ENCODE measurements at places on chromosomes 13 and 19.
A peak's percentile ranks its signal among the peaks of the same experiment; 100 is the strongest.

DNA sequence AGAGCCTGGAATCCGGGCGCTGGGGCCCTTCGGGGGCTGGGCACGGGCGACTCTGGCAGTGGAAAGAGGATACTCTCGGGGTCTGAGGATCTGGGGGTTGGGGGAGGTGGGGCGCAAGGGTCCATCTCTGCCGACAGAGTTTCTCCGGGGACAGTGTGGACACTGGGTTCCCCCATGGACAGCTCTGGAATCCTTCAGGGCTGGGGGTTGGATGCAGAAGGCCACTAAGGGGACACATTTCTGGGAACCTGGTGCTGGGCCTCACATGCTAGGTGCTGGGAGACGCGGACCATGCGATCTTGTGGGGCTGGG lies 2.3 kb downstream of the TGFBR3L start:
- DNase-seq: no peak

- no peak for DNase-seq
These were observed 256.1 kb upstream of the OBI1 start for GRCh38 chr13:78915015-78915414.

GRCh38 chr19:41998246-41999020 lies 4.4 kb upstream of the ATP1A3 start:
- peak; percentile 76 for DNase-seq

- DNase-seq: no peak
These were observed 44.7 kb downstream of the CACNA1A start for GRCh38 chr19:13461536-13461935.

DNA sequence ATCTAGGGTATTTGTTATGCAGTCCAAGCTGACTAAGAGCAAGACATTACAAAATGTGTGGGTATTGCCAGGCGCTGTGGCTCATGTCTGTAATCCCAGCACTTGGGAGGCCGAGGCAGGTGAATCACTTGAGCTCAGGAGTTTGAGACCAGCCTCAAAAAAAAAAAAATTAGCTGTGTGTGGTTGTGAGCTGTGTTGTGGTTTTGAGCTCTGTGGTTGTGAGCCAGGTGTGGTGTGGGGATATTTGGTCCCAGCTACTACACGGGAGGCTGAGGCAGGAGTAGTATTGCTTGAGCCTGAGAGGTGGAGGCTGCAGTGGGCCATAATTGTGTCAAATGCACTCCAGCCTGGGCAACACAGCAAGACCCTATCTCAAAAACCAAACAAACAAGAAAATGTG lies 5.6 kb upstream of the KEAP1 start:
- no peak for DNase-seq

GRCh38 chr19:21580818-21581217 lies 75.4 kb downstream of the ZNF429 start:
- no peak for DNase-seq

GRCh38 chr19:55082020-55082851 lies 6.6 kb downstream of the EPS8L1 start:
- peak; percentile 45 for DNase-seq

- DNase-seq: no peak
These were observed at the start of gene PRKCG for GRCh38 chr19:53881482-53882390. Gene PRKCG (plus strand): TSS chr19:53882197. CDS start chr19:53882495, 298 bp downstream.

GRCh38 chr19:37467608-37468090 lies 405 bp upstream of the ZNF569 start:
- DNase-seq: no peak

DNA sequence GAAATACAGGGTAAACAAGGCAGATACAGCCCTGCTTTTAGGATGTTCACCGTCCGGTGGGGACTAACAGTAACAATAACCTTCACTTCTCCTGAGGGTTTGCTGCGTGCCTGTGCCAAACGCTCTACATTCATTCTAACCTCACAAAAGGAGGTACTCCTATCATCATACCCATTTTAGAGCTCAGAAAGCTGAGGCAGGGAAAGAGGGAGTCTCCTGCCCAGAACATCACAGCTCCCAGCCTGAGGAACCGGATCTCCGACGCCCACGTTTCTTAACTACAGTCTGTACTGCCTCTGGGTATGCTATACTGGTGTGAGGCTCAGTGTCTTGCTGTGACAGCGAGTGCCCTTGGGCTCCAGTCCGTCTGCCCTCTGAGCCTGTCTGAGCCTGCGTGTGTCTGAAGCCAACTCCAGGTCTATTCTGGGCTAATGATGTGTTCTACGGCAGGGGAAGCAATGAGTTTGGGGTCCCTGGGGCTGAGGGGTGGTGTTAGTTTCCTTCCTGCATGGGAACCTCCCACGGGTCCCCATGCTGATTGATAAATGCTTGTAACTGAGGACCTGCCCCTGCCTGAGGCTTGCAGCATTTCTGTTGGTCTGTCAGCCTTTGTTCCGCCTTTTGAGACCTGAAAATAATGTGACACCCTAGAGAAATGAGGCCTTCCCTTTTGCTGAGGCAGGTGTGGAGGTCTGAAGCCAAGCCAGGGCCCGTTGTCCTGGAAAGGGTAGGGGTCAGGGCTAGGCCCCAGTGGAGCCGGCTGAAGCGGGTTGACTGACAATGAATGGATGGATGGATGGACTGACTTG lies 4.9 kb downstream of the LIPE start:
- DNase-seq: no peak

DNA sequence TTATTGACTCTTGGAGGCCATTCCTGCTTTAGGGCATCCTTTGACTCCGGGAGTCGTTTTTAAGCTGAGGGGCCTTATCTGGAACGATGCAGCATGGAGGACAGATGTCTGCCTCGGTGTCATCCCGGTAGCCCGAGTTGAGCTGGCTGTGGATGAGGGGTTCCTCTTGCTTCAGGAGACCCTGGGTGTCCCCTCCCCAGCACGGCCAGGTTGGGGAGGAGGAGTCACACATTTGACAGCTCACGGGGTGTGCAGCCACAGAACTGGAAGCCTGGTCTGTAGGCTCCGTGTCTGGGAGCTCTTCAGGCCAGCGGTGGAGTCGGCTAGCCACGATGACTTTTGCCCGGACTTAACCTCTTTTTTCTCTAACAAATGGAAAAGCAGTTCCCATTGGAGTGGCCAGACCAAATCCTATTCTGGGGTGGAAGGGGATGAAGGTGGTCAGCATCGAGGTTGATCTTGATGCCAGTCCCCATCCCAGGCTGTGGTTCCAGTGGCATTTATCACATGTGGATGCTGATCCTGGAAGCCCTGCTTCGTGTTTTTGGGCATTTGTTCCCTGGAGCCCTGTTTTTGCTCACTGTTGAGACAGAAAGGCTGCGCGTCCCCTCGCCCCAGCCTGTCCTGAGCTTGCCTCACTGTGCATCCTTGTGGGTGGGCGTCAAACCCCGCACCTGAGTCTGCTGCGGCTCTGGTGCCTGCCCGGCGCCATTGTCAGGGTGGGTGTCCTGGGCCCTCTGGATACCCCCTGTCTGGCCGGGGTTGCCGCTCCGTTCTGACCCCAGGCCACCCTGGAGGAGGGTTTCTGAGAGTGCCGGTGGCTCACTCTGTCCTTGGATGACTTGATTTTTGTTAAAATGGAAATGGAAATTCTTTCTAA lies 12.0 kb downstream of the TFDP1 start:
- no peak for DNase-seq

DNA sequence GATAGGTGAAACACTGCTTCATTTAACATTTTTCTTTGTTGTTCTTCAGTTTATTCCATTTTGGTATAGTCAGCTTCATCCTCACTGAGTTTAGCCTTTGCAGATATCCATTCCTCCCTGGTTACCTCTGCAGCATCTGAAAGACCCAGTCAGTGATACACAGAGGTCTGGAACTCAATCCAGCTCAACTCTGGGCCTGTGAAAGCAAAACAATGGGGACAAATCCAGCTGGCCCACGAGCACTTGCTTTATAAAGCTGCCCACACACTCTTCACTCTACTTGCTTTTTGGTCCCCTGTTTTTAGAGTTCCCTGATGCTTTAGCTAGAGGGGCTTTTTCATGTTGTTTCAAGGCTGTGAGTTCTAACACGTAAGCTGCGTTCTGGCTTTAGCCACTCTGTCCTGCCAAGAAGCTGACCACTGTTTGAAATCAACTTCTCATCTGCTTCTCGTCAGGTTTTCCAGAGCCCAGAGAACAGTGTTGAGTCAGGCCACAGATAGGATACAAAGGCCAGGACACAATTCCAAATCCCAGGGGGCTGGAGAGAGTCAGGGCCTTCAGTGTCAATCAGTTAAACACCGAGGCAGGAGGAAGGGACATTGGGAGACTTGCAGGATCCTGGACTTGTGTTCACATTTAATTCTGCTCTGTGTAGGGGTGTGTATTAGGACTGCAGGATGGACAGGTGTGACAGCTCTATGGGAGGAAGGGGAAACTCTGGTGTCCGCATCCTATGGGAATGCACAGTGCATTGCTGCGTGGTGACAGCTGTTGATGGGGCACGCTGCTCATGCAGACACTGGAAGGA lies 83.5 kb upstream of the RNF113B start:
- no peak for DNase-seq
